ENCODE measurements at places on chromosomes 1 and 21. TPM values are rescaled to one million over a fixed set of nuclear protein-coding genes. Genes with fewer than 3 reads are reported as not detected.
A peak's percentile ranks its signal among the peaks of the same experiment; 100 is the strongest.

- no peaks in the 10 kb centered on the region for H3K27me3 ChIP-seq
- no peaks in the 10 kb centered on the region for H3K36me3 ChIP-seq
- H3K27ac ChIP-seq = no peak overlapping the region
- no peak for DNase-seq
- no peak overlapping the region for H3K4me3 ChIP-seq
Measured at GRCh38 chr1:3477241-3477995, 23.0 kb downstream of the ARHGEF16 start.

DNA sequence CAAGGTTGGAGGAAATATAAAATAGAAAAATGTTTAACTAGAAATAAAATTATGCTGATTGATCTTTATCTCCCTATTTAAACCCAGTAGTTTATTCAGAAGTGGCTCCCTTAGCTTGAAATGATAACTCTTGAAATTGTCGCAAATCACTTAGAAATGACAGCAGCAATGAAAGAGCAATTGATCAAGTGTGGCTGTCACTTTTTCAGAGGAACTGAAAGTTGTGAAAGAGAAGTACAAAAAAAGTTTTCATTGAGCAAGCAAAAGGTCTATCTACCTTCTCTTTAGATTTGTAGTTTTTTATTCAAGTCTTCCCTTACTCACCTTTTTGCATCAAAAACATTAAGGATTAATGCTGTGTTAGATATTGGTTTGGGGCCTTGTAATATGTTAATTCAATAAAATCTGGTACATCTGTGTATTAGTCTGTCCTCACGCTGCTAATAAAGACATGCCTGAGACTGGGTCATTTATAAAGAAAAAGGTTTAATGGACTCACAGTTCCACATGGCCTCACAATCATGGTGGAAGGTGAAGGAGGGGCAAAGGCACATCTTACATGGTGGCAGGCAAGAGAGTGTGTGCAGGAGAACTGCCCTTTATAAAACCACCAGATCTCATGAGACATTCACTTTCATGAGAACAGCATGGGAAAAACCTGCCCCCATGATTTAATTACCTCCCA, 48.3 kb downstream of the LRRC8C start:
- H3K4me3 ChIP-seq = no peak overlapping the region
- H3K4me1 ChIP-seq = no peaks in the 10 kb centered on the region
- H3K27ac ChIP-seq = no peak overlapping the region
- H3K36me3 ChIP-seq = no peaks in the 10 kb centered on the region

GRCh38 chr1:55063577-55063942, 24.2 kb downstream of the PCSK9 start:
- H3K27me3 ChIP-seq = no peaks in the 10 kb centered on the region
- DNase-seq = no peak
- peak overlapping the region; percentile 18 for H3K27ac ChIP-seq
- H3K4me3 ChIP-seq = no peak overlapping the region

DNA sequence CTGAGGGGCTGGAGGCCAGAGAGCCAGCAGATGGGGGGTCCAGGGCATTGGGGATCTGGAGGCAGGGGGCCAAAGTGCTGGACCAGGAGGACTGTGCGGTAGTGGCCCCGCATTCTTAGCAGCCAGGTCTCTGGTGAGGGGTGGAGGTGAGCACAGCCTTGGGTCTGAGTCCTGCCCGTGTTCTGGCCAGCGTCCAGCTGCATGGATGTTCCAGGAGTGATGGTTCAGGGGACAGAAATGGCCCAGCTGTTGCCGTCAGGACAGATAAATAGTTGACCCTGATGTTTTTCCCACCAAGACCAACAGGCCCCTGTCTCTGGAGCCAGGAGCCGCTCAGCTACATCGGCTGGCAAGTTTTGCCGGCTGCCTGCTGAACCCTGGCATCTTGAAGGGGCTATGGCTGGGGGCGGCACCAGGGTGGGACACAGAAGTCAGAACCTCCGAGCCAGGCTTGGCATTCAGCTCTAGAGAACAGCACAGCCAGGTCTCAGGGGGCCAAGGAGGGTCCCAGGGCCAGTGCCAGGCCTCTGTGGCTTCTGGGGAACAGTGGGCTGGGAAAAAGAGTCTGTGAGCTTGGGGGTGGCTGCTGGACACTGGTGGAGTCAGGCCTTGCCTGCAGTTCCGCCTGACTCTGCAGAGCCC, 19.4 kb upstream of the TTC34 start:
- H3K27ac ChIP-seq = no peak overlapping the region
- H3K4me3 ChIP-seq = no peak overlapping the region
- H3K4me1 ChIP-seq = no peaks in the 10 kb centered on the region
- no peaks in the 10 kb centered on the region for H3K36me3 ChIP-seq

DNA sequence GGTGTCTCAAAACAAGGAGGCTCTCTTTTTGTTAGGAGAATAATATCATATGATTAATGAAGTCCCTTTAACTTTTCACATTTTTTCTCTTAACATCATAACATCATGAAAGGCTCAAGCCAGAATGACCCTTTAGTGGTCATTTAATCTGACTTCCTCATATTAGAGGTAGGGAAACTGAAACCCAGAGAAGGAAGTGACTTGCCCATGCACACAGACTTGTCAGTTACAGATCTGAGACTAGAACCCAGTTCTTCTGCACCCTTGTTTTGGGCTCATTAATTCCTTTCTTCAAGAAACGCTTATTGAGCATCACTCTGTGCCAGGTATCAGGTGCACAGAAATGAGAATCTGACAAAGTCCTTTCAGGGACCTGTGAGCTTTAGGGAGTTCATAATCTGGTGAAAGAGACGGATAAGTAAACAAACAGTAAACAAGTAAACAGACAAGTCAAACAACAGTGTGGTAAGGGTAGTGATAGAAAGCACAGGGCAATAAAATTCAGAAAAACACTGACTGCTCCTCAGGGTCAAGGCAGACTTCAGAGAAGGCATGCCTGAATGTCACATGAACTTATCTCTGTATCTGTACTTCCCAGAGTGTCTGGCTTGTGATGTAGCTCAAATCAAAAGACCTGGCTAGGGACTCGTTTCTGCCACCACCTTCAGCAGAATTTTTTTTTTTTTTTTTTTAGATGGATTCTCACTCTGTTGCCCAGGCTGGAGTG, 38.3 kb upstream of the OSBPL9 start:
- no peaks in the 10 kb centered on the region for H3K36me3 ChIP-seq
- H3K27me3 ChIP-seq = no peaks in the 10 kb centered on the region
- DNase-seq = no peak
- H3K27ac ChIP-seq = no peak overlapping the region
- H3K4me1 ChIP-seq = no peaks in the 10 kb centered on the region

DNA sequence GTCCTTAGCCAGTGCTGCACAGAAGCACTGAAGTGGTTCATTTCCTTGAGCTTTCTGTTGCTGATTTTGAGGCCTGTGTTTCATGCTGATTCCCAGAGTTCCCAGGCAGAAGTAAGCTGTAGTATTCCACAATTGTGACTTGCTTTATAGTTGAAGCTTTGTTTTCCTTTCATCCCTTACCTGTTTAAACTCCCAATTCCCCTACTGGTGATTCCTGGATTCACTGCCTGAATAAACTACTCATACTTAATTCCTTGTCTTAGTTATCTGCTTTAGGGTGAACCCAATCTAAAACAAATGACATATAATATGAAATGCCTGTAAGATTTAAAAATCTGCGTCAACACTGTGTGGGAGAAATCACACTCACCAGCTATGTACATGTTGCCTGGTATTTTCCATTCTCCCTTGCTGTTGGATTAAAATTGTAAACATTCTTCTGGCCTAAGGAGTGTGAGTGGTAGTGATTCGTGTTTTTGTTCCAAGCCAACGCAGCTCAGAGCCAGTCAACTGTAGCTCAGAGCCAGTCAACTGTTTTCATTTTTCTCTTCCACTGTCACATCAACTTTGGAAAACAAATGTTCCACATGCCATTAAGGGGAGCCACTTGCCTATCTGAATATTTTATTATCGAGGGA, 879.4 kb downstream of the MRPL39 start:
- no peak overlapping the region for H3K4me3 ChIP-seq
- no peak overlapping the region for H3K27ac ChIP-seq
- no peak for DNase-seq
- no peaks in the 10 kb centered on the region for H3K4me1 ChIP-seq
- no peaks in the 10 kb centered on the region for H3K27me3 ChIP-seq

DNA sequence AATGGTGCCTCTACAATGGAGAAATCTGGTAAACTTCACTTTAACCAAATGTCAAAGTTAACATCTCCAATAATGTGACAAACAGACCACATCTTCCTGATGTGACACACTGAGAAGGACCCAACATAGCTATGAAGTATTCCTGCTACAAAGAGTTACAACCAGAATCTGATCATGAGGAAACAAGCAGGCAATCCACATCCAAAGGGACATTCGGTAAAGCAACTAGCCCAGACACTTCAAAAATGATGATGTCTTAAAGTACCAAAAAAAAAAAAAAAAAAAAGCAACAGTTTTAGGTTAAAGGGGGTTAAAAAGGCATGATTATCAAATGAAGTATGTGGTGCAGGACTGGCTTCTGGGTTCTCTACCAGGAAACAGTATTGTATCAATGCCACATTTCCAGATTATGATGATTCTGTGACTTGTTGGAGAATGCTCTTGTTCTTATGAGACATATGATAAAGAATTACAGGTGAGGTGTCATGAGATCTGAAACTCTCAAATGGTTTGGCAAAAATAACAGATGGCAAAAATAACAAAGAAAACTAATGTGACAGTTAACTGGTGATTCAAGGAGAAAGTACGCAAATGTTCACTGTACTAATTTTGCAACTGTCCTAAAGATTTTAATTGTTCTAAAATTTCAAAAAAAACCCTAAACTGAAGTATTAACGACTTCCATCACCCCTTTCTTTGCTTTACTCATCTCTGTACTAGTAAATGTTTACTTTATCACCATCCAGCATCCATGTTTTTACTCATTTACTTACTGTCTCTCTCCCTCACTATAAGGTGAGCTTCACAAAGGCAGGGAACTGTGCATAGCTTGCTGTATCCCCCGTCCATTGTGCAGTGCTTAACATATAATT, 2.8 kb downstream of the CD58 start:
- no peaks in the 10 kb centered on the region for H3K36me3 ChIP-seq
- H3K4me1 ChIP-seq = no peaks in the 10 kb centered on the region
- no peak overlapping the region for H3K4me3 ChIP-seq
- DNase-seq = no peak

The SMPDL3B gene
- total RNA-seq = 0.14 TPM

The LRRC7 gene
- total RNA-seq = 0.06 TPM

The AMY1C gene
- total RNA-seq = not detected

The LCE3D gene
- total RNA-seq = not detected

The IFFO2 gene
- 5.1 TPM for total RNA-seq

The HAO2 gene
- 214 TPM for total RNA-seq

The GRHL3 gene
- total RNA-seq = 0.25 TPM

The ERICH3 gene
- not detected for total RNA-seq

The ACTL8 gene
- not detected for total RNA-seq

The GPR3 gene
- not detected for total RNA-seq
